ENCODE measurements at places on chromosomes 7 and 10.

DNA sequence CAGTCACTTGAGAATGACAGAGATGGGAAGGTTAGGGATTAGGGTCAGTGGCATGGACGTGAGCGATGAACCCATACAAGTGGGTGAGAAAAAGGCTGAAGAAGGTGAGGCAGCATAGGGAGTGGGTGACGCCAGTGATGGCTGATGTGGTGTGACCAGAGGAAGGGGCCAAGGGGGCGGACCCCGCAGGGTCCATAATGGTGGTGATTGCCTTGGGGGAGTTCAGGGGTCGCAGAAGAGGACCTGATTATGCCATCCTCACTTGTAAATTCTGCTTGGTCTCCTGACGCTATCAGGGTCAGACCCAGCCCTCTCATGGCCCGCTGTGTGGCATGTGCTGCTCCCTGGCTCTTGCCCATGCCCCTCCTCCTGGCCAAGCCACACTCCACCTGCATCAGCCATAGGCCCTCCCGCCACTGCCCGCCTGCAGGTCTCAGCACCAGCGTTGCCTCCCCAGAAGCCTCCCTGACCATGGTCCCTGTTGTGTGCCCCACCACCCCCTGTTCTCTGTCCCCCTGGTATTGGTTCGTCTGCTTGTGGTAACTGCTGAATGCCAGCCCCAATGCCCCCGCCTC, 235.7 kb downstream of the EBF3 start:
- no peak for DNase-seq

DNA sequence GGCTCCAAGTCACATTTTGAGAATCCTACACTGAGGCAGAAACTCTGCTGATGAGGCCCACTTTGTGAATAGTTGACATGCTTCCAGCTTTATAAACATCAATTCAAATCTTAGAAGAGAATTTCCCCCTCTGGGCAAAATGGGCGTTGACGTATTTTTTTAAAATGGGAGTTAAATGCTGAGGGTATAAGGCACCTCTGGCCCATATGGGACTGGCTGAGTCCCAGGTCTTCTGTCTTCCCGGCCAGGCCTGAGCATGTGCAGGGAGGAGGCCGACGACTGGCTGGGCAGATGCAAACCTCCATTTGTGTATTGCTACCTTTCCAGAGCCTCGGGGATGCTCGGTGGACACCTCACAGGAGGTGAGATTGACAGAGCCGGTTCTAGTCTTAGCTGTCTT, 37.7 kb downstream of the BUB3 start:
- no peak for DNase-seq

DNA sequence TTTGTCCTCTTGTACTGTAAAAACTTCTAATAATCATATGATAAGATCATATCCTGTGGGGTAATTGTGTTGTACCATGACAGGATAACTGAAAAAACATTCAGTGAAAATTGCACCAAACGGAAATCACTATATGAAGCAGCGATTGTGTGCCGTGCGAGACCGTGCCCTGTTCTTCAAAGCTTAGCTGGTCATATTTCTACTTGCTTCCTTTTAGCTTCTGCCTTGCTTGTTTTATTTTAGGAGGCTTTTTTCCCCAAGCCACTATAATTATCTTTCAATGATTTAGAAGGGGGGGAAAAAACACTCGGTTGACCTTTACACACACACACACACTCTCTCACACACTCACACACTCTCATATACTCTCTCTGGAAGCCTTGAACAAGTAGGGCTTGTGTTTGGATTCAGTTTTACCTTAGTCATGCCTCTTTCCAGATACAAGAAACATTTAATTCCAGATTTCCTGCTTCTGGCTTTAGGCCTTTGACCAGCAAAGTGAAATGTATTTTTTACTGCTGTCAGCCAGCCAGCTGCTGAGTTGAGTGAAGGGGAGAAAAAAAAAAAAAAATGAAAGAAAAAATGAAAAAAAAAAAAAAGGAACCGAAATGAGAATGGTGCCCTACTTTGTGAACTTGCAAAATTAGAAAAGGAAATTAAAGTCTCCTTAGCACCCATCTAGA, 181.4 kb downstream of the ARID5B start:
- peak; percentile 81 for DNase-seq

DNA sequence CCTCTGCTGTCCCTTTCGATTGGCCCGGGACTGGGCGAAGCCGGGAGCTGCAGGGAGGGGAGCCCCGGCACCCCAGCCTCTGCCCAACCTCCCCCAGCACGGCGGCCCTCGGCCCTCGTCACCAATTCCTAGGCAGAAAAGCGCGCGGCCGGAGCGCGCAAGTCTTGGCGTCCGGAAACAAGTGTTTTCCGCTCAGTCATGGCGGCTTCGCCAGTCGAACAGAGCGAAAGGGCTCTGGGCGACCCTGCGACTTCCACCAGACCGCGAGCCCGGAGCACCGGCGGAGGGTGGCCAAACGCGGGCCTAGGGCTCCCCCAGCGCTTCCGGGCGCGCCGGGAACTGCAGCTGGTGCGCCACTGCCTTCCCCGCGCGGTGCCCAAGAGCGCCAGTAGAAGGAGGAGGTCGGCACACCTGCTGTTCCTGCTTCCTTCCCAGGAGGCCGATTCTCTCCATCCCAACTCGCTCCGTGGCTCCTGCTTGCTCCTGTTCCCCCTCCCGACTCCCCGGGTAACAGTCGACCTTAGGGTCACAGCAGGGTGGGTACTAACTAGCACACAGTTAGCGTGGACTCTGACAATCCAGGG, 729.9 kb downstream of the ZWINT start:
- peak; percentile 8 for DNase-seq

GRCh38 chr7:75028299-75028698, 45.3 kb downstream of the RCC1L start:
- no peak for DNase-seq

DNA sequence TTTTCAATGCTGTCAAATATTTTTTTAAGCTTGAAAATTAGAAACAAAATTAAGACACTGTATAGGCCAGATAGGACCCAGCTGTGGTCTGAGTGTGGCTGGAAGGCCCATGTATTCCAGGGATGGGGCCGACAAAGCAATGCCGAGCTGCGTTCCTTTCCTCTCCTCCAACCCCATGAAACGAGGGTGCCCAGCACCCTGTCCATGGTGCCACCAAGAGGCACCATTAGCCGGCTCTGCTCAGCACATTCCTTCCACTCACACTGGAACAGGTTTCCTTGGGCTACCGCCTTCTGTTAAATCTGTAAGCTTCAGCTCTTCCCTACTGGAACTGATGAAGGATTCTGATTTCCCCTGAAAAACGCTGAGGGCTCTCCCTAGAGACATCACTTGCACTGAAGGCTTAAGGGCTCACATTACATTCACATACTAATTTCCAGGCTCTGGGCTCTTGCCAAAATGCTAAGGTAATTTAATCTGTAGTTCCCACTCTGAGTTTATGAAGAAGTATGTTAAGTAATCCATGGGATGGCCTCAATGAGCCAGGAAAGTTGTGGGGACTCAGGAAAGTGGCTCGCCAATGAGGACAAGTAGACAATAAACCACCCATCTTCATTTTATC, 73.7 kb upstream of the CAMK2B start:
- DNase-seq = peak; percentile 50

DNA sequence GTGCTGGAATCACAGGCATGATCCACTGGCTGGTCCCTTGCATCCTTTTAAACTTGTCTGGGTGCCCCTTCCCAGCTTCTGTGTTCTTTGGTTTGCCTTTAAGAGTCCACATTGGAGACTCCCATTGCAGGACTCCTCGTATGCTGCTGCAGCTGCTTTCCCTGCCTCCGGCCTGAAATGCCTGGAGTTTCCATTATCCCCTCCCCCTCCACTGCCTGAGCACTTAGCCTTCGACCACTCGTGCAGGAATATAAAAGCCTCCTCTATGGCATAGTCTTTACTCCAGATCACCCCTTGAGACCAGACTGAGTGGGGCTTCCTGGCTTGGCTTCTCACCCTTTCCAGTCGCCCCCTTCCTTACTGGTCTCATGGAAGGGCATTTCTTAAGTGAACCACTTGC, 80.2 kb downstream of the RHOBTB1 start:
- no peak for DNase-seq

DNA sequence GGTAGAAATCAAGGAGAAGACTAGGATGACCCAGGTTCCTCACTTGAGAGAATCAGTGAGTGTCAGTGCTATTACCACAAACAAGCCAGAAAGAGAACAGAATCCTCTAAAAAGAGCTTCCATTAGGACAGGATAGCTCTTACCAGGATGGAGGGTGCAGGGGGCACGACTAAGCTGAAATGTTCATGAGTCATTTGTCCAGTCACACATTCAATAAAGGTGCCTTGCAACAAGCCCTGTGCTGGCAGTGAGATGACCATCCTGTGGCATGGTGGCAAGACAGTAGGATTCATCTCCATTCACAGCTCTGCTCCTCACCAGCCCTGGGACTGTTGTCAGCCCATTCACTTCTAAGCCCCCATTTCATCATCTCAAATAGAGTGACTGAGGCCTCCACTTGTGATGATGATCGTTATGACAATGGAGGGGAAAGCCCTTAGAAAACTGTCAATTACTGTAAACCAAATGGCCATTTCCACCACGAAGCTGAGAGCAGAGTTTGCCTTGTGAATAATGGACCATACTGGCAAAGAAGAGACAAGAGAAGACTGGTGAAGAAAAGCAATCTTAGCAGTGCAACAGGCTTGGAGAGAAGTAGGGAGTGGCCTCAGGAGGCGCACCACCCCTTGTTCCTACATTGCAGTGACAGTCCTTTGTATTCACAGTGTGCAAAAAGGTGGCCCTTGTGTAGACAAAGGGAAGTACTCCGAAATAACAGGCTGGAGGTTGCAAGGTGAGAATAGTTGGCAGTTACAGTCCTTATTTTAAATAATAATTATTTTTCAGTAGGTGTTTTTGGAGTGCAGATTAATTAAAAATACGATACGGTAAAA, 9.0 kb upstream of the WIPF3 start:
- DNase-seq = no peak

DNA sequence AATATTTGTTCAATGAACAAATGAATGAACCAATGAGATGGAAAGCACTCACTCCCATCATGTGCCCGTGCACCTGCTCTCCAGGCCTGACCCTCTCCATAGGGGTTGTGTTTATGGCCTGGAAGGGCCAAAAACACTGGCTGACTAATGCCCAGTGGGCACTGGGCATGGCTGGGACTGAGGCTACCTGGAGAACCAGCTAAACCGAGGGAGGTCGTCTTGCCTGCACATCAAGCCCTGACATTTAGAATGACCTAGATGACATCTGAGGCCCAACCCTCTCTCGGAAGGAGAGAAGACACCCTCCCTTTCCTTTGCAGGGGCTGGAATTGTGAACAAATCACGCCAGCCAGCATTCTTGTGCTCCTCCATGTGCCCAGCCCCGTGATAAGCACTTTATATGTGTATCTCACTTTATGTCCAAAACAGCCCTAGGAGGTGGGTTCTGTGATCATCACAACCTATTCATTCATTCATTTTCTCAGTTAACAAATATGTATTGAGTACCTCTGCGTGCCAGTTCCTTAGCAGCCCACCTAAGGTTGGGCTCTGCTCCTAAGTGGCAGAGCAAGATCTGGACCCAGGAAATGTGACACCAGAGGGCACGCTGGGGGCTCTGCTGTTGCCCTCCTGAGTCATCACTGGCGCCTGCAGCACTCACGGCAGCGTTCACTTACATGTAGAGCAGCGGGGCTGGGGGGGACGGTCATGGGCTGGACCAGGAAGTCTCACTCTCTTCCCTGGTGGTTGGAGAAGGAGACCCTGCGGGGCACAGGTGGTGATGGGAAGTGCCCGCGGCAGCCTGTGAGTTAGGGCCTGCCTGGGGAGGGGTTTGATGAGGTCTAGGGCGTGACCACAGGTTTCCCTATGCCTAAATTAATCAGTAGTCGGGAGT, 52.0 kb downstream of the TSPAN15 start:
- no peak for DNase-seq

- DNase-seq = no peak
These were observed 86.6 kb downstream of the SLC25A13 start for GRCh38 chr7:96235281-96235680.

DNA sequence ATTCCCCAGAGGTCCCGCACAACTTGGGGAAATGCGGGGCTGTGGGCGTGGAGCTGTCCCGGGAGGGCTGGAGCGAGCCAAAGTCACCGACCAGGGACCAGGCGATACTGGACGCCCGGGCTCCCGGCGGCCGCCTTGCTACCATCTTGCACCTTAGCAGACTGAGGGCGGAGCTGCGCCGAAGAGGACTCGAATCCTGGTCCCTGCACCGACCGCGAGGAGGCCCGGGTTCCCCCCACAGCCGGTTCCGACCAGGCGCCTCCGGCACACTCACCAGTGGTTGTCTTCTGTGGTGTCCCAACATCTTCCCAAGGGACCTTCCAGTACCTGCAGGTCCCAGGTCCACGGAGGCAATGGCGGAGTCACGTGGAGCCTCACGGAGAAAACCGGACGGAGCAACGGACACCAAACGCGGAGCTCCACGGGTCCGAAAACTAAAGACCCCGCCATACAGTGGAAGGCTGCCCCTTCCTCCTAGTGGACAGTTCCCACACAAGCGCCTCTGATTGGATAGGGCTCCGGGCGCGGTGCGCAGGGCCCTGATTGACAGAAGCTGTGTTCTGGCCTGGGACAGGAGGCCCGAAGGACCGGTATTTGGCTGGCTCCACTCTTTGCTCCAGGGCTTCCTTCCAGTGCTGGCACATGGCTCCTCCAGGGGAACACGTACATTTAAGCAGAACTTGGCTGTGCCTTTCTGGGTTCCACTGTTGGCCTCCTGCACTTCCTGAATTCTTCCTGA, 124.6 kb upstream of the ZNF479 start:
- DNase-seq = no peak

DNA sequence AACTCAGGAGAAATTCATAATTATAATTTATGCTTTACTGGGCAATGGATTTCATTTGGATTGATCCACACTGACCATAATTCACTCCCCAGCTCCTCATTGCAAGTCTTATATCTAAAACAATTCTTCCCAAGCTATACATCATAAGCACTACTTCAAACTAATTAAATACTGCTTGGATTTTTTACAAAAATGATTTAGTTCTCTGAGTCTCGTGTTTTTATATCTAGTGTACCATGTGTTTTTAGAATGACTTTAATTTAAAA, 443.8 kb downstream of the GPAM start:
- no peak for DNase-seq

DNA sequence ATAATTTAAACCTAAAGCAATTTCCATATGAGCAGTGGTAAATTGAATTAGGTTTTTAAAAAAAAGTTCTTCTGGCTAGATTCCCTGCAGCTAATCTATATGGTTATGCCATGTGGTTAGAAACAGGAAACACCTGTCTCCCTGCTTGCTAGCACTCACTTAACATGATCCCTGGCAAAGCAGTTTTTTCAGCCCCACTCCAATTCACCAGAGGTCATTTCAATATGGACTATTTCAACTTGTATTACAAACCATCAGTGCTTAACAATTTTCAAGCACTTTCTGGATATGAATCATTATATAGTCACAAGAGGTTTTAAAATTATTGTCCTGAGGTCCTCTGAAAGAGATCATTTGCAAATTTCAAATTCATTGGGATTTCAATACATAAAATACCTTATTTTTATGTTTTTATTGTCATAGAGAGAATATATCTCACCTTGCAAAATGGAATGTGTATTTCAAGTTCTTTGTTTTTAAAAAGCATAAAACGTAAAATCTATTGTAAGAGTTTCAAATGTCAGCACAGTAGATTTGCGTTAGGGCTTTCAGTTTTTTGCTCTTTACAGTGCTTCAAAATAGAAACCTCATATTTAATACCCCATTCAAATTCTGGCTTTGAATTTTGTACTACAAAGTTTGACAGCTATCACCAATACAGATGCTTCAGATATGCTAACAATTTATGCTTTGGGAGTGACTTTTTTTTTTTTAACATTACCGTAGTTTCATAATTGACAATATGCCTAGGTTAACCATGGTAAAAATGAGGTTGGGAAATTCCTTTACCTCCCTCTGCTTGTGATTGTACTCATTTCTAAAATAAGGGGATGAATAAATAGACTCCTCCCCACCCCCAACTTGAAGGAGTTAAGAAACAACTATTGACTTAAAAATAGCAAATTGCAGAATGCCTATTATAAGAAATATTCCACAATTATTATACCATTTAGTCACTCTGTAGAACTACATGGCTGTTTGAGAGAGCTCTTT, 117.5 kb upstream of the HGF start:
- no peak for DNase-seq

All from fibroblast of upper back skin (primary cell).